ENCODE measurements at places on chromosomes 1 and 21. TPM values are rescaled to one million over a fixed set of nuclear protein-coding genes. Genes with fewer than 3 reads are reported as not detected.

The KIF17 gene
- total RNA-seq = 11.8 TPM

The PTPRC gene
- 19.7 TPM for total RNA-seq

The CELA2B gene
- total RNA-seq = not detected

The SEMA4A gene
- total RNA-seq = 3.8 TPM

The AADACL3 gene
- not detected for total RNA-seq

The CCT3 gene
- 222 TPM for total RNA-seq

The OR2T2 gene
- total RNA-seq = not detected

The ANGPTL1 gene
- total RNA-seq = 152 TPM

The GREM2 gene
- total RNA-seq = 2.6 TPM

The GBP4 gene
- 5.6 TPM for total RNA-seq

The RGS13 gene
- total RNA-seq = 0.77 TPM

The OR2M3 gene
- total RNA-seq = not detected

The OR10Z1 gene
- not detected for total RNA-seq

- ATAC-seq = peak; percentile 71
These were observed 31.2 kb downstream of the MTARC1 start for GRCh38 chr1:220817907-220818306.

DNA sequence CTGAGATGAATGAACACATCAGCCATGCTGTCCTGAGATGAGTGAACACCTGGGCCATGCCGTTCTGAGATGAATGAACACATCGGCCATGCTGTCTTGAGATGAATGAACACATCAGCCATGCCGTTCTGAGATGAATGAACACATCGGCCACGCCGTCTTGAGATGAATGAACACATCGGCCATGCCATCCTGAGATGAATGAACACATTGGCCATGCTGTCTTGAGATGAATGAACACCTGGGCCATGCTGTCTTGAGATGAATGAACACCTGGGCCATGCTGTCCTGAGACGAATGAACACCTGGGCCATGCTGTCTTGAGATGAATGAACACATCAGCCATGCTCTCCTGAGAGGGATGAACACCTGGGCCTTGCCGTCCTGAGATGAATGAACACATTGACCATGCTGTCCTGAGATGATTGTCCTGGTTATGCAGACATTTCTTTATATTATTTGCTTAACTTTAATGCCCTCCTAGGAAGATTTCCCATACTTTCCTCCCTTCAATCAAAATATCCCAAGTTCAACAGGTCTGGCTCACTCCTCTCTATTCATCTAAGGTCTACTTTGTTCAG is 48.6 kb upstream of the COL6A1 start:
- ATAC-seq = no peak

- no peak for ATAC-seq
These were observed 21.8 kb downstream of the H6PD start for GRCh38 chr1:9256332-9256731.

GRCh38 chr1:20174937-20175666 is 10.8 kb upstream of the UBXN10 start:
- ATAC-seq = no peak

DNA sequence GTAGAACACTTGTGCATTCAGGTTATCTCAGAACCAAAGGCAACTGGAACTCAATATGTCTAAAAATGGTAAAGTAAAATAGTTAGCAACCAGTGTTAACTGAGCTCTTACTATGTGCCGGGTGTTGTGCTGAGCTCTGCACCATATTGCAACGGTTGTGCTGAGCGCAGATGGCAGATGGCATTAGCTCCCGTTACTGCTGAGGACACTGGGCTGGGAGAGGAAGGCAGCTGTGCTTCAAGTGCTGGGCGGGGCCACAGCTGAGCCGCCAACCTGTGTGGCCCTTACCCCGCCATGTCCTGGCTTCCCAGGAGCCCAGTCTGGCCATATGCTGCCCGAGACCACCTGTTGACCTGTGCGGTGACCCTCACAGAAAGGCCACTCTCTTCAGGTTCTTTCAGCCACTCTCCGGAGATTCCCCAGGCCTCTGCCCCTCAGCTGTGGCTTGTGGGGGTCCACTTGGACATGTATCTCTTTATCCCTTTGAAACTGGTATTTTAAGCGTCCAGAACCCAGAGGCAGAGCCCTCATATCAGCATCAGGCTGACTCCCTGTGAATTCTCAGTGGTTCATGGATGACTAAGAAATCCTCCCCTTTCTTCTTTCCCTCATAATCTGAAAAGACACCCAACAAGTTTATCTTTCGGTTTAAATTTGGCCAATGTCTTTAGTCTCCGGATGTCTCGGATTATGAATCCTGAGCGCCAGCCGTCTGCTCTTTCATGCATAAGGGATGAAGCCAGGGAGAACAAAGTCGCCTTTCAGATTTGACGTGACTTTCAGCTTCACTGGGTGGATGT is 26.4 kb downstream of the LDLRAP1 start:
- ATAC-seq = no peak

DNA sequence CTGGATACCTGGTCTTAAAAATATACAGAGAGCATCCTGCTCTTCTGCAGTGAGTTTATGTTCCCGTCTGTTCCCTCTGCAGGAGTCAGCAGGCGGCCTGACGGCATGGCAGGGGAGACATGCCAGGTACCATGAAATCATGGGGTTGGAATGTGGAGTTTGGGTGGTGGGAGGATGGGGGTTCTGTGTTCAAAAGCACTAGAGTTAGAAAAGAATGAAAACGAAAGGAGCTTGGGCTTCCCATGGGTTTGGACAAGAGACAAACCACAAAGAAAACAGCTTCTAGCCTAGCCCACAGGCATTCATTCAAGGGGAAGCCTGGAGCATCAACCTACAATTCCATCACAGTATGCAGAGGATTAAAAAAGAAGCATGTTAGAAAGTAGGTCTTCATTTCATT is 59.9 kb downstream of the WARS2 start:
- ATAC-seq = peak; percentile 48

- no peak for ATAC-seq
These were observed 1441.7 kb downstream of the PLA2G4A start for GRCh38 chr1:188270497-188270896.

- ATAC-seq = no peak
These were observed 36.7 kb downstream of the SLC19A1 start for GRCh38 chr21:45505416-45506021.

- no peak for ATAC-seq
These were observed 21.8 kb downstream of the PPFIA4 start for GRCh38 chr1:203048086-203048485.

GRCh38 chr1:117664314-117664713 is 58.5 kb downstream of the TENT5C start:
- no peak for ATAC-seq

- ATAC-seq = peak; percentile 43
These were observed 37.2 kb upstream of the IPO9 start for GRCh38 chr1:201791779-201792173.

GRCh38 chr1:63668298-63668697 is 75.1 kb downstream of the PGM1 start:
- no peak for ATAC-seq

DNA sequence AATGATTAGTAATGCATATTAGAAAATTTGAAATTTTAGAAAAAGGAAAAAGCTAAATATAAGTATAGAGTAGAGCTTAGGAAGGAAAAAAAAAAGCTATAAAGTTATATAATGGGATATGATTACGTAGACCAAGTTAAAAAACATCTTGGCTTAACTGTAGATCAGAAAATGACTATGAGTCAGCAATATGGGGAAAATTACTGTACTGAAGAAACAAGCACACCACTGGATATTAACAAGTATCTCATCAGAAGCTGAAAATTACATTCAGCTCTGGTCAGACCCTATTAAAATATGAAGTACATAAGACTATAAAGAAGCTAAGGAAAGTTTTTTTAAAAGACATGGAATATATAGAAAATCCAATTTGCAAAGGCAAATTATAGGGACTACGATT is 19.5 kb downstream of the DNAJC8 start:
- ATAC-seq = no peak

DNA sequence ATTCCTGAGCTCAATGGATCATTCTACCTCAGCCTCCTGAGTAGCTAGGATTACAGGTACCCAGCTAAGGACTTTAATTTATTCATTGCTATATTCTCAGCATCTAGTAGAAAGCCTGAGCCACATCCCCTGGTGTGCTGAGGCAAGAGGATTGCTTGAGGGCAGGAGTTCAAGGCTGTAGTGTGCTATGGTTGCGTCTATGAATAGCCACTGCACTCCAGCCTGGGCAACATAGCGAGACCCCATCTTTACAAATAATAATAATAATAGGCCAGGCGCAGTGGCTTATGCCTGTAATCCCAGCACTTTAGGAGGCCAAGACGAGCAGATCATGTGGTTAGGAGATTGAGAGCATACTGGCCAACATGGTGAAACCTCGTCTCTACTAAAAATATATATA is 3.3 kb upstream of the RPS6KA1 start:
- ATAC-seq = no peak

DNA sequence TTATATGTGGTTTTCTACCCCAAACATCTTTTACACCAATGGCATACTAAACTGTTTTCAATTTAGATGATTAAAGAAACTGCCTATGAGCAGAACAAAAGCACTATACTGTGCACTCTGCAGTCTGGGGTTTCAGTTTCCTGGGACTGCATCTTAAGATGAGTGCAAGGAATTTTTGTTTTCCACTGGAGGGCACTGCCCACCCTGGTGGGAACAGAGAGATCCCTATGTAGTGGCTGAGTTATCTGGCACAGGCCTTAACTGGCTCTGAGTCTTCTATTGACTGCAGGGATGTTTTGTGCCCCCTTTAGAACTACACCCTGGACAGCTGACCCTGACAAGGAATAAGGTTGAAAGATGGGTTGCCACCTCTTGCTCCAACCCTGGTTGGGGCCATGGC is 12.0 kb downstream of the PROK1 start:
- peak; percentile 35 for ATAC-seq

GRCh38 chr1:56666112-56666608 is 21.0 kb downstream of the PRKAA2 start:
- no peak for ATAC-seq

GRCh38 chr1:37362594-37363385 is 111.6 kb upstream of the ZC3H12A start:
- ATAC-seq = no peak

DNA sequence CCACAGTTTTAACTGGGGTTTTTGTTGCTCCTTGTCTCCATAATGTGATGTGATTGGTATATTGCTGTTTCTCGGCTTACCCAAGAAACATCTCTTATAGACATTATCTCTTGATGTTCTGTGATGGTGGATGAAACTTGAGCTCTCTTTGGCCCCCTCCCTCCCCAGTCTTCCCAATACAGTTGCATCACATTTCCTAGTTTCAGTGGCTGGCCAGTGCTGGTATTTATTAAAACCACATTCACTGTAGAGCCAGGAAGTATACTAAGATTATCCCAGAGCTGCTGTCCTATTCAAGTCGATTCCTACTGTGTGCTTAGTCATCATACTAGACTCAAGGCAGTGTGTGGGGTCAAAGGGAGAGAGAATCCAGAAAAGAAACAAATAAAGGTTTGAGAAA is 244.4 kb downstream of the KAZN start:
- no peak for ATAC-seq

DNA sequence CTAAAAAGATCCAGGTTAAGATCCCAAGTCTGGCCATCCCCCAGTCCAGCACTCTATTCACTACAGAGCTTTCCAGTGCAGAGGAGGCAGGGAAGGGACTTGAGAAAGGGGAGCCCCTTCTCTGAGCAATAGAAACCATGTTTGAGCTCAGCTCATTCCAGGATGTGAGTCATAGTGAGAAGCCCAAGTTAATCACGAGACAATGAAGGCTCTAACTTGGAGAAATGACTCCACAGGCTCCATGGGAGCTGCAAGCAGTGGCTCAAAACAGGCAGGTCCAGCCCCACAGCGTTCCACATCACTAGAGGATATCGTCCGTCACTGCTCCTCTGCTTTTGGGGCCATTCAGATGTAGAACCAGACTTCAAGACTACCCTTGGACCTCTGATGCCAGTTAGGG is 59.1 kb downstream of the CAMK2N1 start:
- no peak for ATAC-seq

- peak; percentile 37 for ATAC-seq
These were observed 1.2 kb downstream of the ITPKB start for GRCh38 chr1:226737819-226738420.

GRCh38 chr21:33031152-33031911 is 5.6 kb downstream of the OLIG2 start:
- no peak for ATAC-seq

GRCh38 chr1:159339536-159339935 is 37.4 kb downstream of the FCER1A start:
- ATAC-seq = no peak

DNA sequence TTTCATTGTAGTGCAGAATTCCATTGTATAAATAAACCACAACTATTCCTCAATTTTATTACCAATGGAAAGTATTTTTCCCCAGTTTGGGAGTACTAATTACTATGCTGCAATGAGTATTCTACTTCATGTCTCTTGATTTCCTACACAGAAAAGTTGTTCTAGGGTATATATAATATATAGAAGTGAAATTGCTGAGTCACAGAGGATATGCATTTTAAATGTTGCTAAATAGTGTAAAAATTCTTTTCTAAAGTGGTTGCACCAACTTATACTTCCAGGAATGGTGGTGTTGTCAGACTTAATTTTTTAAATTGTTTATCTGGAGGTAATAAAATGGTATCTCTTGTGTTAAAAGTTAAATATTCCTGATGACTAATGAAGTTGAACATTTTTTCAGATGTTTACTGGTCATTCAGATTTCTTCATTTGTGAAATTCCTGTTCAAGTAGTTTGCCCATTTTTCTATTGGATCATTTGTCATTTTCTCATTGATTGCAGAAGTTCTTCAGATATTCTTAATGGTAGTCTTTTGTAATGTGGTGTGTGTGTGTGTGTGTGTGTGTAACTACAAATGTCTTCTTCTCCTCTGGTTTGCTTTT is 19.1 kb upstream of the MYOG start:
- ATAC-seq = no peak

DNA sequence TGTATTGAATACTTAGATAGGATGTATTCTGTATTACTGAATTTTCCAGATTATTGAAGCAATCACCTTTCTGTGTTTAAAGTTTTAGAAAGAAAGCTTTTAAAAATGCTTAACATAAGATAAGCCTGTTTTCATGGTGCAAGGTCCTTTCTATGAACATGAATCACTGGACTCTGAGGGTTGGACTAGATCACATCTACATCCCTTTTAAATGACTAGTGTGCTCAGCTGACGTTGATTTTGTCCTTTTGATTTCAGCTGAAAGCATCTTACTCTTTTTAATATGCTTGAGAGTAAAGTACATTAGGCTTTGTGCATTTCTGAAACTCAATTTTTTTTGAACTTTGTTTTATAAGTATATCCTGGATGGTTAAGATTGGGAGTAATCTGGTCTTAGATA is 16.2 kb downstream of the MIER1 start:
- ATAC-seq = no peak

GRCh38 chr1:116711263-116711840 is 42.9 kb upstream of the CD2 start:
- ATAC-seq = no peak

DNA sequence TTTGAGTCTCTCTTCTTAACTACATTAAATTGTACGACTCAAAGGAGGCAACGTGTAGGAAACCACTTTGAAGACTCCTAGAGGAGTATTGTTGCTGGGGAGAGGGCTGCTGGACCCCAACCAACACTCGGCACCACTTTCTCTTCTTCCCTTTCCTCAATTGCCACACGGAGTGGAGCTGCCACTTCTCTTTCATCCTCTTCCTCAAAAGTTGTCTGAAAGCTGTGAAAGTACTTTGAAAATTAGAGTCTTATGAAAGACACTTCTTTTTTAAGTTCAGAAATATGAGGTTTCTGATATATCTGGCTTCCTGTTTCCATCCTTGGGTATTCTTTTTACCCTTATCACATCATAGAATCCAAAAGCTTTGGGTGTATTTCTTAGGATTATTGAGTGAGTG is 59.5 kb downstream of the MRPS6 start:
- no peak for ATAC-seq

All from gastroesophageal sphincter (tissue), 4 donors.